HCT116 (cell line): ENCODE measurements at places on chromosomes 2 and 18.

DNA sequence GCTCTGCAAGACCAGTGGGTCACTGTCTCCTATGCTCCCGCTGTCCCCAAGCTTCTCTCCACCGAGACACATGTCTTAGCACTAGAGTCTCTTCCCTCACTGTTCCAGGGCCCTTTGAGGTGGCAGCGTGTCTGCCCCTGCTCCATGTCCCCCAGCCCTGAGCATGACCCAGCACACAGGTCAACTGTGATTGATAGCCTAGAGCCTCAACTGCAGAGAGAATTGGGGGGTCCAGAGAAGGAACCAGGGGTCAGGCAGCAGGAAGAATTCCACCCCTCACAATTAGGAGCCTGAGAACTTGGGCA lies 54.6 kb upstream of the ODC1 start:
- DNase-seq = no peak

DNA sequence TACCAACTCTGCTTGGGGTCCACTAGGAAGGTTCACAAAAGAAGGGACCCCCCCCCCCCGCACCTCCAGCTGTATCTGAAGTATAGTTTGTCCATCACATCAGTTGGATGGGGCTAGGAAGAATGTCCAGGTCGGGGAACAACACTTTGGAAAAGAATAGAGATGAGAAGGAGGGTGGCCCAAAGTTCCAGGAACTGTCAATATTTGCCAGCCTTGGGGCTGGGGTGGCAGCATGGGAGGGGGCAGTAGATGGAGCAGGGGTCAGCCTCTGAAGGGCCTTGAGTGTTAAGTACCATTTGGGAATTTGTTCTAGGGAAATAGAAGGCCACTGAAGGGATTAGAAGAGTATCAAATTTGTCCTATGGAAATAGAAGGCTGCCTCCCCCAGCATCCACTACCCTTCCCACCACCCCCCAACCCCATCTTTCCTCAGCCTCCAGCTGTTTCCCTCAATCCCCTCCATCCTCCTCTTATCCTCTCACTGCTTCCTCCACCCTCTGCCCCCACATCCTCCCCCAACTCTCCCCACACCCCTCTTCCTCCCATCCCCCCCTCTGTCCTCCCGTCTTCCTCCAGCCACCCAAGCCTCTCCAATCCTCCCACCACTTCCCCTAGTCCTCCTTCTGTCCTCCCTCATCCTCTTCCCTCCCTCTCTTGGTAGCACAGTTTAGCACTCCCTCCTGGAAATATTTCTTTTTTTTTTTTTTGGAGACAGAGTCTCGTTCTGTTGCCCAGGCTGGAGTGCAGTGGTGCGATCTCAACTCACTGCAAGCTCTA lies 2.0 kb upstream of the KIDINS220 start:
- no peak for DNase-seq

- DNase-seq = no peak
Observed at GRCh38 chr2:80889009-80889408, 584.5 kb upstream of the LRRTM1 start.

DNA sequence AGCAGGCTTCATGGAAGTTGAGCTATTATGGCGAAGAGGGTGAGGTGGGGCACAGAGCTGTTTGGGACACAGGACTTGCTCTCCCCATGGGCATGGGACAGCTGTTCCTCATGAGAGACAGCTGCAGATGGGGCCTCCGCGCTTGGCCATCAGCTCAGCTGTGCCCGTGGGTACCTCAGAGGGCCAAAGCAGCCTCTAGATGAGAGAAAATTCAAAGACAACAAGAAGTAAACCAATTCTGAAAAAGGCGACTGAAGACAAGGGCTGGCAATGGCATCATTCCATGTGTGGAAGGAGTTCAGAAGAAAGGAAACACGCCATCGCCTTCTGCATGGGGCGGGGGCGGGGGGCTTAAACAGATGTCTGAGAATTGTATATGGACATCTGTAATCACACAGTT lies 136.2 kb downstream of the BCL2 start:
- DNase-seq = no peak

GRCh38 chr2:74191596-74192380 lies 6.6 kb upstream of the MTHFD2 start:
- DNase-seq = no peak

GRCh38 chr2:45173513-45173912 lies 164.3 kb upstream of the SIX2 start:
- peak; percentile 59 for DNase-seq

- no peak for DNase-seq
Observed at GRCh38 chr2:123890148-123890547, 134.9 kb upstream of the CNTNAP5 start.

DNA sequence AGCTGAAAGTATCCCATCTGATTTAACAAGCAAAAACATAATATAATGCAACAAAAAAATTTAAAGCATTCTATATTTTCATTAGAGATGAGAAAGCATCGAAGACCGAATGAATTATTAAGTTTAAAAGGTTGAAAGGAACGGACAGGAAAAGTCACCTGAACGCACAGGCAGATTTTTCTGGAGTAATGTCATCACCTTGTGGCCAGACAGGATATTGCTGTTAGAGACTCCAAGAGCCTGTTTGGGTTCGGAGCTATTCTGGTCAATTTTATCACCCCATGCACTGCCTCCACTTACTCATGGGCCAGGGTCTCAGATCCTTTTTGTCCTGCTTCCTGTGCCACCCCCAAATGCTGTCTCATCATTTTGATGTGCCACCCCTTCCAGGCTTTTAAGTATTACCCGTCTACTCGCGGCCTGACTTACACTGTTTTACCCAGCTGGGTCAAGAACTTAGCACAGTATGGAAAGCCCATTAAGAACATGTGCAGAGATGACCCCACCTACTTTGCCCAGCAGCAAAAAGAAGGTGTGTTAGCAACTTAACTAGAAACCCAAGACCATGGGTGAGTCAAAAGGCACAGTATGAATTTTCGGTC lies 27.3 kb downstream of the GKN2 start:
- DNase-seq = peak; percentile 48

DNA sequence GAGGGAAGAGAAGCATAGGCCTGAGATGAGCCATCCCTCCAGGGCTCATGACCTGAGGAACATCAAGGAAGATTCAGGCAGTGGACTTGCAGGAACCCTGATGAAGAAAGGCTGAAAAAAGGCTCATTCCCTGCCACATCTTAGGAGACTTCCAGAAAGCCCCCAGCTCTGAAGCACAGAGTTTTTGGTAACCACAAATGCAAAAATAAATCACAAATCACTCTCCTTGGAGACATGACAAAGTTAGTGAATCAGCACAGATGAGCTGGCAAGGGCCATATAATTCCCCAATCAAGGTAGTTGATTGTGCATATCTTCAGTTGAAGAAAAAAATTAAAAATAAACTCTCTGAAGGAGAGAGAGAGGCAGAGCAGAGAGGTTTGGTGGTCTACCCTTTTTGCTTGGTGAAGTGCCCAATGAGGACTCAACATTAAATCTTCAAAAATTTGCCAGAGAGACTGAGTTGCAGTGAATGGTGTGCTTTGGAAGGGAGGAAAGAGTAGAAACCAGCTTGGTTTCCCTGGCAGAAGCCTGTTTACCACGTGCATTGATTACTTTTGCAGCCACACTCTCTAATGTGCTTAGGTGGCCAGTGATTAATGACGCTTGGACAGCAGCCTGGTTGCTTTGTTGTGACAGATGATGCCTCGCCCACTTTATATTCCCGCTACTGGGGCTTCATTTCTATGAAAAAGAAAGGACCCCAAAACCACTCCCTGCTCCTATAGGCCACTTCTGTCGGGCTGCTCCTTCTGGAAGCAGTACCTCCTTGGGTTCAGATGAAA lies 257.4 kb upstream of the SLC14A2 start:
- DNase-seq = no peak

GRCh38 chr2:220226546-220226945 lies 599.1 kb downstream of the SLC4A3 start:
- DNase-seq = no peak

GRCh38 chr2:221460136-221460535 lies 112.0 kb downstream of the EPHA4 start:
- DNase-seq = no peak

GRCh38 chr18:69564602-69565001 lies 163.9 kb downstream of the DOK6 start:
- no peak for DNase-seq

- DNase-seq = no peak
Observed at GRCh38 chr2:108084311-108084710, 98.0 kb downstream of the SLC5A7 start.

DNA sequence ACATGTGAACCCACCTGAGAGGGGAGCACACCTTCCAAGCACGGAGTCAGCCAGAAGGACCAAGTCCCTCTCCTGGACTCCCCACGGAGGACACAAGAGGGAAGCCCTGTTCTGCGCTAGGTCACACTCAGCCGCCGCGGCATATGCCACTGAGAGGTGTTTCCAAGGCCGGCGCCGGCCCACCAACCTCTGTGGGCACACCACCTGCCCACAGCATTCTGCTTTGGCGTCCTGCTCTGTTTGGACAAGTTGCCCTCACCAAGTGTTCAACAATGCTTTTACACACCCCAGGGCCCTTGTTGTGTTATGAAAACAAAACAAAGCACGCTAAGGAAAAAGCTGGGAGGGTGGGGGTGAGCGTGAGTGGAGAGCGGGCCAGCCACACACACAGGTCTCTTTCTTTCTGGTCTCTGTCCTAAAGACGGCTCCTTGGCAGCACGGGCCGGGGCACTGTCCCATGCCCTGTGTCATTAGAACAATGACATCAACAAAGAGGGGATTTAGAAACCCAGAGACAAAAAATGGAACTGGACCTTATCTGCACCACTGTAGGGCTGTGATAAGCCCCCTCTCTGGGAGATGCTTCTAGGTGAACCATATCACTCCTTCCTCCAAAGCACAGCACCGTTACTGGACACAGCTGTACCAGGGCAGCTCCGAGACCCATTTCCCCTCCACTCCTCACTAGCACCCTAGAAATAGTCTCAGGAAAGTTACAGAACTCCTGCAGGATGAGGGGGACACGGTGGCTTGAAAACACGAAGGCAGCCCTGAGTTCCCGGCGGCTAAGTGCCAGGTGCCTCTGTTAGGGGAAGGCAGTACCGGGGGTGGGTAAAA lies 17.0 kb downstream of the SMAD7 start:
- DNase-seq = no peak

GRCh38 chr2:89833780-89834117 lies 1142.3 kb downstream of the RPIA start:
- no peak for DNase-seq

DNA sequence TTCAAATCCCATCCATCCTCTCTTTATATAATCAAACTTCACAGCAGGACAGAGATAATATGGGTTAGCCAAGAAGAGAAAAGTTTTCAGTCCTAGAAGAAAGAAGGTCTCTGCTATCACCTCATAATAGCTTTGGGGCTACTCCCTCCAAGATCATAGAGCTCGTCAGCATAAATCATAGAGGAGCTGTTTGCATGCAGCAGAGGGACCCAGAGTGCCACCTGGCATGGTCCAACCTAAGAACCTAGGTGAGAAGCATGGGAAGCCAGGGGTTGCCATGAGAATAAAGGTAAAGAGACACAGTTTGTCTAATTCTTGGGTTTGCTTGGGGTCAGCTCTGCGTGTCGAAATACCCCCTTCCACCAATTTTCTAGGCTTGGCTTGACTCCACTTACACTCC lies 87.1 kb upstream of the CYP1B1 start:
- no peak for DNase-seq

GRCh38 chr2:206614811-206615210 lies 27.5 kb upstream of the FAM237A start:
- no peak for DNase-seq

DNA sequence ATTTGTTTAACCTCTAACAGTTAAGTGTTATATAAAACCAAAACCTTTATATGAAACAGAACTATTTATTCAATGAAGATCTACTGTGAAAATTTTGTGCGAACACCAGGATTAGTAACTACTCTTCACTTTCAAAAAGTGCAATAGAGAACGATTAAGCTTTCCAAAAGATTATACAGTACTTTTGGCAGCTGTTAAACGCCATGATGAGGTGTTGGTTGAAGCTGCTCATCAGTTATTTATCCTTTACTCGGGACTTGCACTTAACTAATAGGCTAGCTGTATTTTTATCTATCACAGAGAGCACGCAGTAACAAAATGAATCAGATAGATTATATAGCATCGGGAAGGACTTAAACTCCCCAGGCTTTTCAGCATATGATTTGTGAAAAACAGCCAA lies 113.6 kb downstream of the GCA start:
- DNase-seq = no peak

GRCh38 chr2:55986700-55987440 lies 63.3 kb upstream of the EFEMP1 start:
- DNase-seq = no peak
